ENCODE measurements at places on chromosomes 6 and 20.

GRCh38 chr6:65570340-65570739 lies 136.7 kb downstream of the EYS start:
- no peak for DNase-seq

- no peak for DNase-seq
These were observed 1.7 kb upstream of the TREM2 start for GRCh38 chr6:41164551-41165120.

DNA sequence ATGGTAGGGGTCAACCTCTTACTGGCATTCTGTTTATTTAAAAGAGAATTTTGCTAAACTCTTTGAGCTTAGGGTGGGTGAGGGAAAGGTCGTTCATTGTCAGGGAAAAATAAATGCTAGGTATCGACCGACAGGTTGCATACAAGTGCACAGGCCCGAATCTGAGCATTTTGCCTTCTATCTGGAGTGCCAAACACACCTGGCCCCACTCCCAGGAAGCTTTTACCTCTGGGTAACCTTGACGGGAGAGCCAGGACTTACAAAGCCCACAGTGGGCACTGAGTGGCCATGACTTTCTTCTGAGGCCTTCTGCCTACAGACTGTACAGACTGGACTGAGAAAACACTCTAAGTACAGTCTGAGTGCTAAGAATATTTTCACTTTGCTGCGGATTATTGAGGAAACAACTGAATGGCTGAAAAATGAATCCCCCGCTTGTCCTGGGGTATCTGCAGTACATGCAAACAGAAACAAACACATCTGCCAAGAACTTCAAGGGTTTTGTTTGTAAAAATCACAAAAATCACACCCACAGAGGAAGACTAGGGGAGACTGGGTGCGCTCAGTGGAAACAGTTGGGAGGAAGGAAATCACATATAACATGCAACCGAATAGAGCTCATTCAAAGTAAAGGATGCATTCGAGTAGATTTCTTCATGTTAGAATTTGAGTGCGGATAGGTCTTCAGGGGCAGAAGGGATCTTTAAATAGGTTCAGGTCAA lies 152.8 kb downstream of the NFATC2 start:
- no peak for DNase-seq

DNA sequence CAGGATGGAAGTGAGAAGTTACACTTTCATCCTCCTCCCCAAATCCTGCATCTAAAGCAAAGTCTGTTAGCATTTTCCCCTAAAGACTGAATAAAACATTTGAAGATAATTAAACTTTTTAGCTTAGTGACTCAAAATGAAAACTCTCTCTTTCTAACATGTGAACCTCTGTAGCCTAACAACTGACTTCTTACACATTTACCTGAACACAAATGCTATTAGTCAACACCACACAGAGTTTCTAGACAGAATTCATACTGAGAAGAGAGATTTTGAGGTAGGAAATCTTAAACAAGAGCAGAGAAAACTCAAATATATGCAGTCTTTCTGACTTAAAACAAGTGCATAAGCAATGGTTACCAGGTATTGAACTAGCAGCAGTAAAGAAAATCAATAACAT lies 149.9 kb upstream of the SMLR1 start:
- no peak for DNase-seq

GRCh38 chr20:25076201-25076600 lies 5.7 kb downstream of the VSX1 start:
- DNase-seq = no peak

GRCh38 chr6:159360306-159360705 lies 191.1 kb downstream of the FNDC1 start:
- DNase-seq = no peak

DNA sequence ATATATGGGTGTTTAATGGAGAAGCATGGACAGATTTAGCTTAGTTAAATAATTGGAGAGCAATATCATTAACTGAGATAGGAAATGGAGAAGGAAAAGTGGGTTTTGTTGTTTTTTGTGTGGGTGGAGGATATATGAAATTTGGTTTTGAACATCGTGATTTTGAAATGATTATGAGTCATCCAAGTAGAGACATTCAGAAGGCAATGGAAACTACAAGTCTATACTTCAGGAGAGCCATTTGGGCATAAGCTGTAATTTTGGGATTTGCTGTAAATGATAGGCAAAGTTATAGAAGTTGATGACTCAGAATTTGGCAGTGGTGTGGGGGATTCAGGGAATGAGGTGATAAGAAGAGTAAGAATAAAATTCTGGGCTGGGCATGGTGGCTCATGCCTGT lies 27.4 kb upstream of the FAM135A start:
- DNase-seq = no peak

- DNase-seq = no peak
These were observed 503.6 kb downstream of the MMUT start for GRCh38 chr6:48959251-48960060.

GRCh38 chr6:77482981-77483380 lies 19.7 kb upstream of the HTR1B start:
- no peak for DNase-seq

DNA sequence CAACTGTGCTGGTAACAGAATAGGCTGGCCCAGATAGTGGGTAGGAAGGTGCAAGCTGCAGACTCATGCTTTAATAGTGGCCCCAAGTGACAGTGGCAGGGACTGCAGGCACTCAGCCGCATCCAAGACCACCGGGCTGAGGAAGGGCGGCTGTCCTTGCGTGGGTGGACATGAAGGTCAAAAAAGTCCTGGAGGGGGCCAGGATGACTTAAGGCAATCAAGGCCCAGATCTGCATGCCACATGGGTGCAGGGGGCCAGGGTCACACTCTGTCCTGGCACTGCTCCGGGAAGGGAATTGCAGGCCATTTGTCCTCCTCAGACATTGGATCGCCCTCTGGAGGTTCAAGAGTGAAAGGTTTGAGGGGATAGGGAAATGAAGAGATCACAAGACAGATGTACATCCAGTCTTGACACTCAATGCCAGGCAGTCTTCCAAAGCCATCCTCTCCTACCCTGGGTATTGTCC lies 10.4 kb upstream of the VNN2 start:
- DNase-seq = no peak

GRCh38 chr6:36328600-36328999 lies 8.1 kb downstream of the BNIP5 start:
- DNase-seq = no peak

GRCh38 chr6:146095481-146095880 lies 66.6 kb downstream of the GRM1 start:
- no peak for DNase-seq

- no peak for DNase-seq
These were observed 197.5 kb upstream of the SIM1 start for GRCh38 chr6:100662264-100662663.

GRCh38 chr6:41684311-41685180 lies 46.3 kb downstream of the MDFI start:
- DNase-seq = no peak

- DNase-seq = no peak
These were observed 16.7 kb upstream of the C20orf144 start for GRCh38 chr20:33645396-33645795.

GRCh38 chr6:147037881-147038280 lies 166.3 kb upstream of the STXBP5 start:
- DNase-seq = no peak

DNA sequence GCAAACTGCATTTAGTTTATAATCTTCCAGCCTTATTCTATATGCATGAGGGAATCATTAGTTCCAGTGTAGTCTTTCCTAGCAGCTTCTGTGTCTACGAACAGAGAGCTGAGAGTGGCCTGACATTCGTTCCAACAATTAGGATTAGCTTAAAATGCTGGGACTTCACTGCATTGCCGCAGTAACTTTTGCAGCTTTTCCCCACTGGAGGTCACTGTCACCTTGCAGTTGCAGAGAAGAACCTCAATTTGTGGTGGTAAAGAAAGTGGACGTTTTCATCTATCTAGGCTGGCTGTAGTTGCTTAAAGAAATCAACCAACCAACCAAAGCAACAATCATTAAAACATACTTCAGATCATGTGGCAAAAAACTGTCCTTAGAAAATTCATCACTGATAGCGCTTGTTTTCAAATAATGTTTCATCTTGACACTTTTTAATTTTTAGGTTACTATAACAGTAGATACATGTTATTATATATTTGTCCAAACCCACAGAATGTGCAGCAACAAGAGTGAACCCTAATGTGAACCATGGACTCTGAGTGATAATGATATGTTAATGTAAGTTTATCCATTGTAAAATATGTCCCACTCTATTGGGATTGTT lies 12.2 kb downstream of the MYLK4 start:
- DNase-seq = no peak

DNA sequence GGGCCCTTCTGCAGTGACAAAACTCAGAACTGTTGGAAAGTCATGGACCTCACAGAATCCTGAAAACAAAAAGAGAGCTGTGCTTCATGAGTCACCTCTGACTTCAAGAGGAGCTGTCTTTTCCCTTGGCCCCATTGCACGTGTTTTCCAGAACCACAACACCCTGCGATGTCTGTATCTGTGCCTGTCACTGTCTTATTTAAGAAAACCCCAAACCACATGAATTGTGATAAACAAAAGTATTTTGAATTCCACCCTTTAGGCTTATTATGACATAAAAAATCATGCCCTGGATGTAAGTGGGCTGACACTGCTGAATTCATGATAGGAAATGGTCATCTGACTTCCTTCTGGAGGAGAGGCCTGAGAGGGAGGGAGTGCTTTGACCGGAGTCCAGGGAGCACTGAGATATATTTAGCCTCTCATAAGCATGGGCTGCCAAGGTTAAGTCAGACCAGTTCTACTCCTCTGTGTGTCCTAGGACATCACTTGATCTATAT lies 96.4 kb upstream of the DUSP22 start:
- no peak for DNase-seq

DNA sequence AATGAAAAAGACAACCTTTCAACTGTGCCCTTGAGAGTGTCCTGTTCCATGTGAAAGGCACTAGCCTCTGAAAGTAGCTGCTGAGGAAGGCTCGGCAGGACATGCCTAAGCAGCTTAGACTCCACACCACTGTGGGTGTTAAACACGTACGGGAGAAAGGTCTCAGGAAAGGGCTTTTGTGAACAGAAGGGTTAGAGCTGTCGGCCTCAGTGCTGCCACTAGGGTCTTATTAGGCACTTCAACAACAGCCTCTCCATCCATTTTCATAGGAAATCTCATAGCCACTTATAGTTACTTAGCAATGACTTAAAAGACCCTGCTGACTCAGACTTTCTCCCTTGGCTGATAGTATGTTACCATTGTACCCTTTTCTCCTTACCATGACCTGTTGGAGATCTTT lies 662.8 kb downstream of the TBC1D32 start:
- DNase-seq = no peak

DNA sequence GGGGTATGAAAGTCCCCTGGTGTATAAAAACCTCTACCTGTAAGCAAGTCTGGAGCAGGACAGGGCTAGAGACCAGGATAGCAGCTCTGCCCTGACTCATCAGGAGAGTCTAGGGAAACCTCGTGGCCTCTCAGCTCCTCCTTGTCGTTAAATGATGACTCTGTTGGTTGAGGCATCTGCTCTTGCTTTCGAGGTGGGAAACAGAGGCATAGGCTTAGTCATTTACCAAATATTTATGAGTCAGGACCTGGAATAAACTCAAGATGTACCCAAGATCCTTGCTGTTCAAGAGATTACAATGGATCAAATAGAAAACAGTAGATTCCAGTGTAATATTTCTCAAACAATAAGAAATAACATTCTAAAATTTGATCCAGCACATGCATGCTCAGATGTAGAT lies 5.5 kb downstream of the MANBAL start:
- no peak for DNase-seq

All from esophagus squamous epithelium (tissue), 5 donors.